ENCODE measurements at places on chromosomes 4 and X. TPM values are rescaled to one million over a fixed set of nuclear protein-coding genes. Genes with fewer than 3 reads are reported as not detected.

GPC3 gene
- polyA plus RNA-seq, result 0.10 TPM

ATP1B4 gene
- polyA plus RNA-seq, result not detected

GAGE1 gene
- not detected for polyA plus RNA-seq

FAM199X gene
- polyA plus RNA-seq, result 5.8 TPM

GPR143 gene
- polyA plus RNA-seq, result 2.2 TPM

NAP1L2 gene
- 1.0 TPM for polyA plus RNA-seq

EFNB1 gene
- polyA plus RNA-seq, result 22.2 TPM

FAM184B gene
- polyA plus RNA-seq, result 0.14 TPM

SMIM10 gene
- polyA plus RNA-seq, result 2.3 TPM

AMTN gene
- 0.09 TPM for polyA plus RNA-seq

SPATA4 gene
- 0.06 TPM for polyA plus RNA-seq

DCAF4L1 gene
- 0.06 TPM for polyA plus RNA-seq

ITM2A gene
- 9.7 TPM for polyA plus RNA-seq

NXF2B gene
- not detected for polyA plus RNA-seq

CLCN3 gene
- 18.8 TPM for polyA plus RNA-seq

NSUN7 gene
- 2.5 TPM for polyA plus RNA-seq

REELD1 gene
- polyA plus RNA-seq, result 0.20 TPM

PNMA6F gene
- polyA plus RNA-seq, result not detected

AMBN gene
- polyA plus RNA-seq, result not detected

TEX13D gene
- polyA plus RNA-seq, result not detected

PDGFRA gene
- polyA plus RNA-seq, result 7.4 TPM

VCX3A gene
- polyA plus RNA-seq, result not detected

PDS5A gene
- 16.8 TPM for polyA plus RNA-seq

JCHAIN gene
- polyA plus RNA-seq, result 4.2 TPM

IL3RA gene
- 2.7 TPM for polyA plus RNA-seq

EDA2R gene
- polyA plus RNA-seq, result 0.35 TPM

TMEM144 gene
- polyA plus RNA-seq, result 2.7 TPM

GAGE13 gene
- not detected for polyA plus RNA-seq

TBX22 gene
- polyA plus RNA-seq, result not detected

CXCL9 gene
- polyA plus RNA-seq, result 0.22 TPM

RNF150 gene
- polyA plus RNA-seq, result 0.87 TPM

MXD4 gene
- 14.5 TPM for polyA plus RNA-seq

SATL1 gene
- 0.02 TPM for polyA plus RNA-seq

SUPT20HL2 gene
- not detected for polyA plus RNA-seq

XG gene
- 10.0 TPM for polyA plus RNA-seq

HSFX3 gene
- not detected for polyA plus RNA-seq

PLK4 gene
- 4.0 TPM for polyA plus RNA-seq

FHIP1A gene
- polyA plus RNA-seq, result 4.6 TPM

CLGN gene
- 1.9 TPM for polyA plus RNA-seq

IL15 gene
- 2.8 TPM for polyA plus RNA-seq

ARHGEF6 gene
- polyA plus RNA-seq, result 0.90 TPM

AIMP1 gene
- 25.0 TPM for polyA plus RNA-seq

TMEM154 gene
- 24.2 TPM for polyA plus RNA-seq

GRID2 gene
- 0.02 TPM for polyA plus RNA-seq

XKRX gene
- polyA plus RNA-seq, result 1.5 TPM

VCX3B gene
- 0.04 TPM for polyA plus RNA-seq

PABPC1L2A gene
- not detected for polyA plus RNA-seq

RASGEF1B gene
- polyA plus RNA-seq, result 22.1 TPM

Measured in esophagus (tissue), 2 donors.